ENCODE measurements at places on chromosomes 1 and 21.

DNA sequence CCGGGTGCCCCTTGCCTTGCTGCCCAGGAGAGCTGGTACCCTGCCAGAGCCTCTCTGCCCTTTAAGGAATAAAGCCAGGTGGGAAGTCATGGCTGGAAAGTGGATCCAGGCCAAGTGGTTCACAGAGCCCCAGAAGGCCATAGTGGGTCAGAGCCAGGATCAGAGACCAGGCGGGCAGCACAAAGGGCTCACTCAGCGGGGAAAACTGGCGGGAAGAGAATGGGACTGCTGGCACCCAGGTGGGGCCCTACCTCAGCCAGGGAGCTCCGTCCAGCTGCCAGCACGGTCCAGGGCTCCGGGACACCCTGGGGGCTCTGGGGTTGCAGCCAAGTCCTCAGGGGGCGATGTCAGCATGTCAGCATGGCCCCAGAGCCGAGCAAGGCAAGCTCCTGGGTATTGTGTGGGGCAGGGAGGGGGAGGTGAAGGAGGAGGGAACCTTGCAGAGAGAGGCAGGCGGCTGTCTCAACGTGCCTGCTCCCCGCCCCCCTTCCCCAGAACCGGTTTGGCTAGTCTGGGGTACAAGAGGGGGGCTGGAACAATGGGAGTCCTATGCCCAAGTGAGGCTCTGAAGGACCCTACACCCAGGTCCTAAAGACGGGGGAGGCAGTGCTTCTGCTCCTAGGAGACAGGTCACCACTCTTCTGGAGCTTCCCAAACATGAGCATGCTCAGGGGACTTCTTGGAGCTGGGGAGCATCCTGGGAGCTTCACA lies at the start of gene ARHGEF19:
TSS of gene ARHGEF19 (minus strand) at position 402 of the 711 bp plus-strand sequence. CDS start 3,598 bp downstream, outside the sequence.
- DNase-seq: no peak

DNA sequence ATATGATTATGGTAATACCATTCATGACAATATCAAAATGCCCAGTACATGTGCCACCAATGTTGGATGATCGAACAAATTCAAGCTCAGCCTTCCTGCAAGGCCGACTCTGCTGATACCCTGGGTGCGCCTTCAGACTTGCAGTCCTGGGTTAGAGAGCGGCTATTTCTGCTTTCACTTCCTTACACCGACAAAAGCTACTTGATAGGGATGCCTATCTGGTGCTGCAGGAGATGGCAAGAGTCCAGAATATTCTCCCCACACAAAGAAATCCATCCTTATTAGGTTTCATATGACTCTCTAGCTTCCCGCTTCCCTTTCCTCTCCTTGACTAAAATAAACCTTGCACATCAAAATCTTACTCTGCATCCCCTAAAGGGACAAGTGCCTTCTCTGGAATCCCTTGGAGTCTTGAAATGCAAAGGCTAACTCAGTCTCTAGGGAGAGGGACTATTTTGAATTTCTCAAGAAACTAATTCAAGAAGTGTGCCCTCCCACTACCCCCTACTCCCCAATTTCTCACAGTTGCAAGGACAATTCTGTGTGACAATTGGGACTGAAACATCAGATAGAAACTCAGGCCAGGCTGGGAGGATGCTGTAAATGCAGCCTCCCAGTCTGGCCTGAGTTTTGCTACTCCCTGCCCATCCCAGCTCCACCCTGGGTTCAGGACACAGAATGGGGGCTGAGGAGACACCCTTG lies 103.1 kb upstream of the USP24 start:
- DNase-seq: no peak

- peak; percentile 47 for DNase-seq
Observed at GRCh38 chr21:34885125-34885524, 164.0 kb downstream of the RUNX1 start.

- DNase-seq: no peak
Observed at GRCh38 chr1:46409063-46409372, 14.9 kb downstream of the FAAH start.

GRCh38 chr1:81700728-81701470 lies 99.8 kb upstream of the ADGRL2 start:
- no peak for DNase-seq

DNA sequence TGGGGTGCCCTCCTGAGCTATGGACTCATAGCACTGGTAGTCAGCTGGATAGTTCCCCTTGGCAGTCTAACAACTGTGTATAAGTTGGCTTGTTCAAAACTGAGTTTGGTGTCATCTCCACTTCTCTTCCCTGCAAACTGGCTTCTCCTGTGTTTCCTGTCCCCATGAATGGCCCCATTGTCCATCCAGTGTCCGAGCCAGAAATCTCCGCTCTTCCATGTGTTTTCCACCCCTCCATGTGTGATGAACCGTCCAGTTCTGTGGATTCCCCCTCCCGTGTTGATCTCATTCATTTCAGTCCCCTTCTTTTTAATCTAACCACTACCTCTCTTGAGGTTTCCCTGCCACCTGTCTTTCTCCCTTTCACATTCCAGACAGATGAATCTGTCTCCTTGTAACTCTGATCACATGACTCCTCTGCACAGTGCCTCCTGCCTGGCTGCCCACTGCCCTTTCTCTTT lies 195.7 kb downstream of the ROR1 start:
- DNase-seq: peak; percentile 28

DNA sequence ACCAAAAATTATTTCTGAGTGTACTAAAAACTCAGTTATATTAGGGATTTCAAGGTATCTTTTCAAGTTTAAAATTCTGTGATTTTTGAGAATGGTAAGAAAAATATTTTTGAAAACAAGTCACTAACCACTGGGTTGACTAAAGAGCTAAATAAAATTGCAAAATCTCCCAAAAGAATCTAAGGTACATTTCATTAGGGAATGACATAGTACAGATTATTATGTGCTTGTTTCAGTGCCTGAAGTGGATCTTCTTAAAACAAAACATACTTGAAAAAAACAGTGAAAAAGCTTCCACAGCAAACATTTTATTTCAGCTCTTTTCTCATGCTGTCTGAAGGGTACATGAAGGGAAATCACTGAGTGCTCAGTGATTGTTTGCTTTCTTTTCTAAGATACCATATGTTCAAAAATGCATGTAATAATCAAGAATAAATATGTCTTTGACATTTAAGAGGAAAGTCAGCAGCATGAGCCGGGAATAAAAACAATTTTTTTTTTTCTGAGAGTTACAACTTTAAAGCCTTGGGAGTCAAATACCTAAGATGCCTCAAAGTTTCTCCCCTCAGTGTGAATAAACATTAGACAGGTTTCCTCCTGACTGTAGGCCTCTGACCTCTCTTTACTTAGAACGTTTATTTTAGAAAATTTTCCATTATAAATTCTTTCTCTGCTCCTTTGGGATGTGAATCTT lies 200.7 kb downstream of the KCNT2 start:
- peak; percentile 38 for DNase-seq

- DNase-seq: no peak
Observed at GRCh38 chr1:165840423-165840822, 13.0 kb downstream of the UCK2 start.

- peak; percentile 36 for DNase-seq
Observed at GRCh38 chr1:153678519-153679336, at the start of gene NPR1. Gene NPR1 (plus strand): TSS chr1:153678688. CDS start chr1:153679109, 421 bp downstream.

- no peak for DNase-seq
Observed at GRCh38 chr1:205533748-205534443, 29.4 kb downstream of the CDK18 start.

GRCh38 chr1:243974451-243975292 lies 76.4 kb upstream of the ZBTB18 start:
- DNase-seq: peak; percentile 13

GRCh38 chr21:45640001-45640887 lies 3.3 kb upstream of the PCBP3 start:
- no peak for DNase-seq

- DNase-seq: peak; percentile 70
Observed at GRCh38 chr1:145740269-145740668, 21.0 kb downstream of the CD160 start.

GRCh38 chr1:147496571-147497210 lies 44.6 kb upstream of the BCL9 start:
- DNase-seq: peak; percentile 43

- DNase-seq: no peak
Observed at GRCh38 chr1:75612976-75613375, 2.1 kb upstream of the SLC44A5 start.

GRCh38 chr1:193019442-193020026 lies 39.6 kb downstream of the UCHL5 start:
- peak; percentile 48 for DNase-seq

- peak; percentile 5 for DNase-seq
Observed at GRCh38 chr1:80155371-80155770, 1148.8 kb upstream of the ADGRL4 start.

- no peak for DNase-seq
Observed at GRCh38 chr1:76679534-76680152, 187.6 kb upstream of the ST6GALNAC5 start.

GRCh38 chr1:109096120-109096519 lies 5.6 kb downstream of the TMEM167B start:
- no peak for DNase-seq

- peak; percentile 87 for DNase-seq
Observed at GRCh38 chr1:225919906-225920305, 4.1 kb downstream of the PYCR2 start.

DNA sequence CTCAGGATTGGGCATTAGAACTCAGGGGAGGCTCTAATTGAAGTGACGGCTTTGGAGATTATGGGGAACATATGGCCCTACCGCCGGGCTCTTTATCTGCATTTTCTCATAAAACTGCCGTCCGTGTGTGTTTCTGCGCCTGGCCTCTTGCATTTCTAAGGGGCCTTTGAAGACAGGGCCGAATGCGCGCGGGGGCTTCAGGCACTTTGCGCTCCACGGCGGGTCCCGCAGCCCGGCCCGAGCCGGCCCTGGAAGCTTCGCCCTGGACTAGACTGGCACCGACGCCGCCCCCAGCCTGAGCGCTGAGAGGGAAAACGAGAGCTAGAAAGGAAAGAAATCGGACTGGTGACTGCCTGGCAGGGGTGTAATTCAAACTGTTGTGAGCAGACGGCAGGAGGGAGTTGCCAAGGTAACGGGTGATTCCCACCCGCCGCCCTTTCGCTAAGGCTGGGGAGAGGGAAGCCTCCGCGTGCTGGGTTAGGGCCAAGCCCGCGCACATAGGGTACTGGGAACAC lies 120.7 kb downstream of the LMX1A start:
- no peak for DNase-seq

DNA sequence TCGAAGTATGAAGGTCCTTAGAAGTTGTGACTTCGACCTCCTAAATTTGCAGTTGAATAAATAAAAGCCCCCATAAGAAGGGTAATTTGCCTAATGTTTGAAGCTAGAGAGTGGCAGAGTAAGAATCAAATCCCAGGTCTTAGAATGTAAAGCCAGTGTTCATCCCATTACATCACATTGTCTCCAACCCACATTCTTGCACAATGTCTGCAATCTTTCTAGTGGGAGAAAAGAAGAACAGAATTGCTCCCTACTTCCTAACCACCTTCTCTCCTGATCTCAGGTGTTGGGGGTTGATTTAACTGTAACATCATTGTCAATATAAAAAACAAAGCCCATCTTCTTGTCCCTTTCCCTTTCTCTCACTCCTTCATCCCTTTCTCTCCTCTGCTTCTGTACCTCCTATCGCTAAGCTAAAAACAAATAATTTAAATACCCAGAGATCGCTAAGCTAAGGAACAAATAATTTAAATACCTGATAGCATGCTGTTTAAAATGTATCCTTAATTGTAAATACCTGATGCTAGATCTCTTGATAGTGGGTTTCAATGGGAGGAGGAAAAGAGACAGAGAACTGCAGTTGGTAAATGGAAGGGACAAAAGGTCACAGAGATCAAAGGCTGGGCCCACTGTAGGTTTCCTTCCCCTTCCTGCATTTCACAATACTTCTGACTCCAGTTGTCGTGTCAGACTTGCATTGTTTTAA lies 32.1 kb upstream of the CCDC190 start:
- no peak for DNase-seq

DNA sequence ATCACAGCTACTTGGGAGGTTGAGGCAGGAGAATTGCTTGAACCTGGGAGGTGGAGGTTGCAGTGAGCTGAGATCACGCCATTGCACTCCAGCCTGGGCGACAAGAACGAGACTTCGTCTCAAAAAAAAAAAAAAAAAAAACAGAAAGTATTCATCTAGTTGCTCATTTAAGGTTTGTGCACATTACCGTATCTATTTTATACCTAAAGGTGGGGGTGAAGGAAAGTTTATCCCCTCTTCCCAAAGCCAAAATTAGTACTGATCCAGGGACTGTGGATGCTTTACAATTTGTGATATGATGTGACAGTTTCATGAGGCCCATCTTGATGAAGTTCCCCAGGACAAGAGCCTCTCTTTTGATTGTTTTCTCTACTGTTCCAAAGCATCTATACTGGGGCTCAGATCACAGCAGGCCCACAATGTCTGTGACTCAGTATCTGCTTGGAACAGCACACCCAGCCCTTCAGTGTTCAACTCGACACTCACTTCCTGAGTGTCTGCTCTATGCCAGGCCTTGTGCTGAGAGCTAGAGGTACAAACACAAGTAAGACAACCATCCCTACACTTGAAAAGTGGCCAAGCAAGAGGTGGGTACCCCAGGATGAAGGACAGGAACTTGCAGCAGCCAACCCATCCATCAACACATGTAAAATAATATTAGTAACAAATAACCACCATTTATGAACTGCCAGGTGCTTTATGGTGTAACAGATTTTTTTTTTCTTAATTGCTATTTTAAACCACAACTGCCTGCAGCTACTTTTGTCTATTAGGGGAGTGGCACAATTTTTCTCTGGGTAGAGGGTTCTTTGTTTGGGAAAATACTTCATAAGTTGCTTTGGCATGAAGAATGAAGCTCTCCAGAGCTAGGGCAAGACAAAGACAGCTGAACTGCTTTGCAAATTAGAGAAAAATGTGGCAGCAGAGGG lies 29.0 kb upstream of the KHDRBS1 start:
- peak; percentile 39 for DNase-seq

GRCh38 chr1:236861560-236862218 lies 66.6 kb downstream of the MTR start:
- DNase-seq: no peak

- DNase-seq: no peak
Observed at GRCh38 chr1:14148526-14148925, 448.5 kb downstream of the PRDM2 start.

GRCh38 chr1:109639841-109640184 lies 16.1 kb upstream of the GSTM4 start:
- no peak for DNase-seq

DNA sequence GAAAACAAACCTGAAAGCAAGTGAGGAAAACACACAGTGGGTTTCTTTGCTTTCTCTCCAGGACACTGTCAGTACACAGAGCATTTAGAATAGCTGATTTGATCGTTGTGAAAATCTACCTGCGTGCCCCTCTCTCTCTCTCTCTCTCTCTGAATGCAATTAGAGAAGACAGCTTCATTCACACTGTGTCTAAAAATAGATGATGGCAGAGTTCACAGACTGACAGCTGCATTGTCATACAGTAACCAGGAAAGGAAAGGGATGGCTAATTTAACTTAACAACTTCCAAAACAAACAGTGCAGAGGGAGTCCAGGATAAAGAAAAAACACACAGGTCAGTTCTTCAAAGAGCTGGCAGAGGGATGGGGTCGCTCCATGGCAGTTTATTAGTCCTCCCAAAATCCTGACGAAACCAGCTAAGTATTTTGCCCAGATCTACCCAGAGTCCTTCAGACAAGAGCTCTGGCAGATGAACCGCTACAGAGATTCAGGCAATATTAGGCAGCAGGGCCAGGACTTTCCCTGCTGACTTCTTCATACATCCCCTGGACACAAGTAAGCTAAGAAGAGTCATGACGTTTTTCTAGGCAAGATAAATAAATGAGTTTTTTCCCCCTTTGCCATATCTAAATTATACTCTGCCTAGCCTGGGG lies 58.9 kb downstream of the WLS start:
- DNase-seq: no peak

Data from EL (cell line).